Caki2 (cell line): ENCODE measurements at places on chromosomes 6 and 20. TPM values are rescaled to one million over a fixed set of nuclear protein-coding genes. Genes with fewer than 3 reads are reported as not detected.

- no peak for DNase-seq
These were observed 343.8 kb downstream of the SYNE1 start for GRCh38 chr6:152293404-152293803.

- DNase-seq, result no peak
These were observed 102.0 kb downstream of the MRPL14 start for GRCh38 chr6:44025226-44025625.

- no peak for DNase-seq
These were observed 131.4 kb downstream of the LAMA2 start for GRCh38 chr6:129014302-129014701.

GRCh38 chr6:87660226-87660911 lies 41.7 kb downstream of the AKIRIN2 start:
- no peak for DNase-seq

GRCh38 chr6:134352786-134353480 lies 35.0 kb upstream of the SGK1 start:
- no peak for DNase-seq

DNA sequence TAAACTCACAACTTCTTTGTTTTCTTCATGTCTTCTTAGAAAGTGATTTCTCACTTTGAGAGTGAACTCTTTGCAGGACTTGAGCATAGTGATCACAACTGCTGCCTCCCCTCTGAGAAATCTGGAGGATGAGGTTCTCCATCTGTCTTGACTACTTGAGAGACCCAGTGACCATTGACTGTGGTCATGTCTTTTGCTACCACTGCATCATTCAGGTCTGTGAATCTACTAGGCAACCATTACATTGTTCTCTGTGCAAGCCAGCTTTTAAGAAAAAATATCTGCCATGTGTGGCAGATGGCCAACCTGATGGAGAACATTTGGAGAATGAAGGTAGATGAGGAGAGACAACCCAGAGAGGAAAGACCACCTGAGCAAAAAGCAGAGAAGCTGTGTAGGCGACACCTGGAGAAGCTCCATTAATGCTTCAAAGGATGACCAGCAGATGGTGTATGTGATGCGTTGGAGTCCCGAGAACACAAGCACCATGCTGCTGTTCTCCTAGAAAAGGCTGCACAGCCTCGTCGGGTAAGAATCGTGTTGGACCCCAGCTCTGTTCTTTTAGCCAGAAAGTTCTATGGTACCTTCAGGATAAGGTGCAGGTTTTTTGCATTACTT lies 25.1 kb upstream of the TRIM26 start:
- no peak for DNase-seq

GRCh38 chr6:138517635-138518034 lies 18.3 kb upstream of the NHSL1 start:
- no peak for DNase-seq

DNA sequence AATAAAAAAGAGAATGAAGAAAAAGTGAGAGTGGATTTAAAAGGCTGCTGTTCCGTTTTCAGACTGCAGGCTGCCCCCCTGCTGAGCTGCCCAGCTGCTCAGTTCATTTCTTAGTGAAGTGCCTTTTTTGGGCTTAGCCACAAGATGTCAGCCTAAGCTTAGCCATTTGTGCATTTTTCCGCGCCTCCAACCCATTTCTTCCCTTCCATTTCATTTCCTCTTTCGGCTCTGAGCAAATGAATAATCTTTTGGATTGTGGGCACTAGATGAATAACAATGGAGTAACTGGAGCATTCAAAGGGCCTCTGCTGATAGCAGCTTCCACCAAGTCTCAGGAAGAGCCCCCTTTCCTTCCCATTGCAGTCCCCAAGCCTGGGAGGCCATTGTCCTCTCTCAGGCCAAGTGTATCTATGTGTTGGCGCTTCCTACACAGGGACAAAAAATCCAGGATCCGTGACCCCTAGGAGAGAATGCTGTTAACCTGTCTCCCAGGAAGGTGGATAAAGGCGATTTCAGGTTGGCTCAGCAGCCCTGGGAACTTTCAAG lies 83.5 kb upstream of the SPTLC3 start:
- peak; percentile 77 for DNase-seq

GRCh38 chr20:34577061-34577460 lies 18.5 kb downstream of the MAP1LC3A start:
- no peak for DNase-seq

DNA sequence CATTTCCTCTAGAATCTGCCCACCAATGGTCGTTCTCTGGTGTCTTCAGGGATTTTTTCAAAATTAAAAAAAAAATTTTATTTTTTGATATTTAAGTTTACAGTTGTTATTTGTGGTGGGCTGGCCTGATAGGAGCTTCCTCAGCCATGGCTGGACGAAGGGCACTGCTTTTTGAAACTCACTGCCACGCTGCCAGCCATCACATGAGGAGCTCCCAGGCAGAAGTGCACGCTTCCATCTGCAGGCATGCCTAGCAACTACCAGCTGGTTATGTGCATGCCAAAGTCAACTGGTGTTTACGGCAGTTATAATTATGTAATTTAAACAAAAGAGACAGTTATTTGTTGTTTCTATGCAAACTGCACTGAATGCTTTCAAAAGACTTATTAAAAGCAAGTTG lies 105.1 kb downstream of the IRF4 start:
- no peak for DNase-seq

GRCh38 chr20:44866703-44867335 lies 18.7 kb upstream of the YWHAB start:
- DNase-seq, result no peak

- DNase-seq, result no peak
These were observed 148.9 kb downstream of the NFATC2 start for GRCh38 chr20:51393571-51393970.

DNA sequence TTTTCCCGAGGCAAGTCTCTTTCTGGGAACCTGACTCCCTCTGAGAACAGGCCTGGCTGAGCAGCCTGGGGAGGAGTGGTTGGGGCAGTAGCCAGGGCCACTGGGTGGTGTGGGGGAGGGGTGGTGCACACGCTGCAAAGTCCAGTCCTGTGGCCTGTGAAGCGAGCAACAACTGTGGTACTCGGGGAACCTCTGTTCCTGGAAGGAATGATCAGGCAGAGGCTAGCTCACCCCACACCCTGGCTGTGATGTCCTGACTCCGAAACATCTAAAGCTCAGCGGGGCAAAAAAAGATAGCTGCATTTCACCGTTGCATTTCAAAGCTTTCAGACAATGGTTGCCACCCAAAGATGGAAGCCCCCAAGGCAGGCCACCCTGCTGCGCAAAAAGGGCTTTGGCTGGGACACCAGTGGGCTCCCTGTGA lies 25.5 kb downstream of the PCK1 start:
- no peak for DNase-seq

DNA sequence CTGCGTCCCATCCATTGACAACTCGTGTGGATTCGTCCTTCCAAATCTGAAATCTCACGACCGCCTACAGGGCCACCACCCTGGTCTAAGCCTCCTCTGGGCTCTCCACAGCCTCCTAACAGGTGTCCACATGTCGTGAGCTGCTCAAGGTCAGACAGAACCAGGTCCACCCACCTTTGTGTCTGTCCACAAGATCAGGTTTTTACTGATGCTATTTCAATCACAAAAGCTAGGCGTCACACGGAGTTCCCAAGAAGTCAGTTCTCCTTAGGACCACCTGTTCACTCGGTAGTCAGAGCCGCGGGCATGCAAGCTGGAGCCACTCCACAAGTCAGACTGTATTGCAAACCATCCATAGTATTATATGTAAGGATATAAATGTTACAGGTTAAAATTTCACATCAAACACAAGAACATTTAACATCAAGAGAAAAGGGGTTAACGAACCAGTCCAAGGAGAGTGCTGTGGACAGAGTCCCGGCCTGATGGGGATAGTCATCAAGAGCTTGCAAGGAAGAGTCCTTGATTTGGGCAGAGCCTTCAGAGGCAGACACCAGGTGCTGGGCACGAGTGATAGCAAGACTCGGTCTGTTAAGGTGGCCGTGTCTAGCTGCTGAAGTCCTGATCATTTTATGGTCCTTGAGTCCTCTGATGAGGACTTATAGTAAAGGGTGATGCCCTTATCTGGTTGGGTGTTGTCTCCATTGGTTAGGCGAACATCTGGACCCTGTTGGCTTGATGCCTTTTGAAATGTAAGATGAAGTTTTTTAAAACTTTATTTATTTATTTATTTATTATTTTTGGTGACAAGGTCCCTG lies 731 bp upstream of the DNPH1 start:
- no peak for DNase-seq

- no peak for DNase-seq
These were observed 94.3 kb downstream of the PHACTR3 start for GRCh38 chr20:59698598-59698997.

DNA sequence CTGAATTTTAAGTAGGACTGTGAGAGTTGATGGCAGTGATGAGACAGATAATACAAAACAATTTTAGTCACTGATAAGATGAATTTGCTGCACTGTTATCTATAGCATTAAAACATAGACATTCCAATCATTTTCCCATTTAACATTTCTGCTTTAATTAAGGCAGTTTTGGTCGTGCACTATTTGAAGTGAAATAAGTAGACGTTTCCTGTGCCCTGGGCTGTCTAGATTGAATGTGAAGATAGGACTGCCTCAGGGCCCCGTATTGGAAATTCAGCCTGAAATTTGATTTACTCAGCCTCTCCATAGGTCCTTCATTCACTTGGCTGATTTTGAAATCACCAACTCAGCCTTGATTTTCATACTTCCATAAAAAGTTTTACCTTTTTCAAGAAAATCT lies 48.3 kb downstream of the ARID1B start:
- no peak for DNase-seq

- DNase-seq, result no peak
These were observed 1071.4 kb upstream of the ADGRB3 start for GRCh38 chr6:67563671-67564070.

DNA sequence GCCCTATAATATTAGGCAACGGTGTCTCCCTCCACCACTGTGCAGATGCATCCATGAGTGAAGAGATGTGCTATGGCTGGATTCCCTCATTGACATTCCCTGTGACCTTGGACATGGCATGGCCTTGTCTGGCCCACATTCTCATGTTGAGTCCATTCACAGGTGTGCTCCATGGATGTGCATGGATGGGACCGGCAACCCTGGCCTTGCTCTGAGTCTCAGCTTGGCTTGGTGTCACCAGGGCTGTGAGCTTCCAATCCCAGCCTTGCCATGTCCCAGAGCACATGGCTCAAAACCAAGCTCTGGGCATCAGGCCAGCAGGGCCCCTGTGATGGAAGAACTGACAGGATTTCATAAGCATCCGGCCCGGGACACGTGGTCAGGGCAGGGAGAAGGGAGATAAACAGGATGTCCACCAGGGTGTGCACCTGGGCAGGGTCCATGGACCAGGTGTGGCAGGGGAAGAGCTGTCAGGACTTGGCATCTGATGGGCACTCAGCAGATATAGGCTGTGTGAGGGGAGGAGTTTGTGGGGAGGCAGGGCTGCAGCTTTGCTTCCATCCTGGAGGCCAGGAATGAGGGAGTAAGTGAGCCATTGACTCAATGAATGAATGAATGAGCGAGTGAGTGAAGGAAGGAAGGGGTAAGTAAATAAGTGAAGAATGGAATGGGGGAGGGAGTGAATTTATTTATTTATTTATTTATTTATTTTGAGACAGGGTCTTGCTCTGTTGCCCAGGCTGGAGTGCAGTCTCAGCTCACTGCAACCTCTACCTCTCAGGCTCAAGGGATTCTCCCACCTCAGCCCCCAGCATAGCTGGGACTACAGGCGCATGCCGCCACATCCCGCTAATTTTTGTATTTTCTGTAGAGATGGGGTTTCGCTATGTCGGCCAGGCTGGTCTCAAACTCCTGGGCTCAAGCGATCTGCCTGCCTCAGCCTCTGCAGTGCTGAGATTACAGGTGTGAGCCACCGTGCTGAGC lies 15.7 kb downstream of the NRSN2 start:
- DNase-seq, result peak; percentile 99

DNA sequence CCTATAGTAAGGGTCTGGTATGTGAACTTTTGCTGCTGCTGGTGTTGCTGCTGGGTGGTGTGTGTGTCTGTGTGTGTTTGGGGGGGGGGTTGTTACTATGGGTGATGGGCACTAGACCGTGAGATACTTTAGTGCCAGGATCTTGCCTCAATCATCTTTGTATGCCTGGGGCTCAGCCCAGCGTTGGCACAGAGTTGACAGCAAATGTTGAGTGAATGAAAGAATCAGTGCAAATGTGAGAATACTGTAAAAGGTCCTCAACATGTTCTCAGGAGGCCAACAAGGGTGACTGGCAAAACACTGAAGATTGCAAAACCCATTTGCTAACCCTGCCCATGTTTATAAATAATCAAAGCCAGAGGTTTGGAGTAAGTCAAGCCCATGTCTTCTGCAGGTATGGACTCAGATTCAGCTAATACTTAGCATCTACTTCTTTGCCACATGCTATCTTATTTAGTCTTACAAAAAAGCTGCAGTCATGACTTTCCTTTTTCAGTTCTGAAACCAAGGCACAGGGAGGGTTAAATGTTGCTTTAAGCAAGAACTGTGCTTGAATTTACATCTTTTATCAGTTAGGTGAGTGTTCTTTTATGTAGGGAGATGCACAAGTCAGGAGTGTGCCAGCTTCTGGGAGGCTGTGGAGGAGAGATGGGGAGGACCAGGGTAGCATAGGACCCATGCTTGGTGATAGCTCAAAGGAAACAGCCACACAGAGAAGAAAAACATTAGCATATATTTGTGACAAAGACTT lies 125.3 kb upstream of the SPACA1 start:
- no peak for DNase-seq

DNA sequence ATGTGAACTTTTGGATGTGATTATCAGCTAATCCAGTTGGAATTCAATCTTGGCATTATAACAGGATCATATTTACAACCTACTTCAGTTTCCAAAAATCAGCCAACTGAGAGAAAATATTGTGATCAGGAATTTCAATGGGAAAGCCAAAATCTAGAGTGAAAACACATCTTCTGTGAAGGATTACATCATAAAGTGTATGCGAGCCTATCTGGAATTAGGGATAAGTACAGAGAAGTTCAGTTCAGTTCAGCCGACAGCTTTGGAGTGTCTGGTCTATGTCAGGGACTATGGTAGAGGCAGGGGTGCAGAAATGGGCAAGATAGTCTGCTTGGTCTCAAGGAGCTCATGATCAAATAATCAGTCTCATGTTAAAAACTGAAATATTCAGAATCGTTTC lies 12.3 kb upstream of the PRIM2 start:
- DNase-seq, result no peak

Gene RIPPLY2
- total RNA-seq, result not detected in 2 replicates

Gene FAM83D
- 40.9 and 41.6 TPM in 2 replicates for total RNA-seq

Gene ULBP2
- total RNA-seq, result 7.1 and 8.8 TPM in 2 replicates

Gene CRISP2
- total RNA-seq, result not detected in 2 replicates

Gene GJA10
- not detected in 2 replicates for total RNA-seq

Gene TMEM244
- total RNA-seq, result not detected in 2 replicates

Gene RAET1G
- not detected in 2 replicates for total RNA-seq

Gene TRIM10
- total RNA-seq, result not detected in 2 replicates

Gene ARMH2
- total RNA-seq, result not detected in 2 replicates

Gene TMEM74B
- not detected in 2 replicates for total RNA-seq

Gene ANKS1A
- 10.0 and 15.2 TPM in 2 replicates for total RNA-seq

Gene BHLHE23
- total RNA-seq, result not detected in 2 replicates
